ENCODE measurements at places on chromosomes 2 and 18.

- no peak for DNase-seq
Observed at GRCh38 chr18:35029770-35030169, 11.4 kb upstream of the MAPRE2 start.

DNA sequence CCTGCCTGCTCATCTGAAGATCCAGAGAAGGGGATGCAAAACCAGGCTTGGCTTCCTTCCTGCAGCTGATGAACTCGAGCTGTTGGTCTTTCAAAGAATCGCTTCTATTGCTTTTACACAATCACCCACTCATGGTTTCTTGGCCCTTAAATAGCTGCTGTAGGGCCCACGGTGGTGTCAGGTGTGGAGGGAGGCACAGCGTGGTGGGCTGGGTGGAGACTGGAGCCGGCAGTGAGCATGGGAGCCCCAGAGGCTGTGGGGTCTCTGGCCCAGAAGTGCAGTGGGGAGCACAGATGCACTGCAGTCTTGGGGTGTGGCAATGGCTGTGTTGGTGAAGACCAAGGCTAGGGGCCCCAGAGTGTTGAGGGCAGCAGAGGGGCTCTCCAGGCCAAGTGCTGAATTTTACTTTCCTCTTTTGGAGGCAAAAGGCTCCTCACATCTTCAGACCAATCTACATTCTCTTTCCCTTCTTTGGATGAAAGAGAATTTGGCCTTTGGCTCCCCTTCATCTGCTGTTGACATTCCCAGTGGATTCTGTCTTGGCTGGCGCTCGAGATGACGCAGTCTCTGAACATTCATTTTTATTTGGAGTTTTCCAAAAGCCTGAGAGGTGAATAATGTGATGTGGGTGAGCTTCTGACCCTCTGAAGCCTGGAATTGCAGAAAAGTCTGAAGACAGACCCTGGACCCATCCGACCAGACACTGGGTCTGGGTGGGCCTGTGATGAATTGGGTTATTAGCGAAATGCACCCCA, 70.1 kb upstream of the ASB18 start:
- no peak for DNase-seq

DNA sequence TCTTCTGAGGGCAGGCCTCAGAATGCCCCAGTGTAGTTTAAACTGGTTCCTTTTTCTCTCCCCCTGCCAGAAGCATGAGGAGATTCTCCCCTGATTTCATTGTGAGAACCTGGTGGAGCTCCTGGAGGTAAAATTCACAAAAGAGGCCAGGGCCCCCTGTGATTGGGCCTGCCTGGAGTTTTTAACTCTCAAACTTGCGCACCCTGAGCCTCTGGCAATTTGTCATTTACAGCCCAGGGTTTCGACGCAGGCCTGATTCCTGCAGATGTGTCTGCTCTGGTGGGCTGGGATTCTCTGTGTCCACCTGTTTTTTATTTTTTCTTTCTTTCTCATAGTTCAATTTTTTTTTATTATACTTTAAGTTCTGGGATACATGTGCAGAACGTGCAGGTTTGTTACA, 157.9 kb downstream of the ASB1 start:
- DNase-seq, result no peak

DNA sequence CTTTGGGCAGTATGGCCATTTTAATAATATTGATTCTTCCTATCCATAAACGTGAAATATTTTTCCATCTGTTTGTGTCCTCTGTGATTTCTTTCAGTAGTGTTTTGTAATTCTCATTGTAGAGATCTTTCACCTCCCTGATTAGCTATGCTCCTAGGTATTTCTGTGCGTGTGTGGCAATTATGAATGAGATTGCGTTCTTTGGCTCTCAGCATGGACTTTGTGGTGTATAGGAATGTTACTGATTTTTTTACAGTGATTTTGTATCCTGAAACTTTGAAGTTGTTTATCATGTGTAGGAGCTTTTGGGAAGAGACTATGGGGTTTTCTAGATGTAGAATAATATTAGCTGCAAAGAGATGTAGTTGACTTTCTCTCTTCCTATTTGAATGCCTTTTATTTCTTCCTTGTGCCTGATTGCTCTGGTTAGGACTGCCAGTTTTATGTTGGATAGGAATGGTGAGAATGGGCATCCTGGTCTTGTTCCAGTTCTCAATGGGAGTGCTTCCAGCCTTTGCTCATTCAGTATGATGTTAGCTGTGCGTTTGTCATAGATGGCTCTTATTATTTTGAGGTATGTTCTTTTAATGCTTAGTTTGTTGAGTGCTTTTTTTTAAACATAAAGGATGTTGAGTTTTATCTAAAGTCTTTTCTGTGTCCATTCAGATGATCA, 27.0 kb upstream of the THUMPD2 start:
- no peak for DNase-seq

DNA sequence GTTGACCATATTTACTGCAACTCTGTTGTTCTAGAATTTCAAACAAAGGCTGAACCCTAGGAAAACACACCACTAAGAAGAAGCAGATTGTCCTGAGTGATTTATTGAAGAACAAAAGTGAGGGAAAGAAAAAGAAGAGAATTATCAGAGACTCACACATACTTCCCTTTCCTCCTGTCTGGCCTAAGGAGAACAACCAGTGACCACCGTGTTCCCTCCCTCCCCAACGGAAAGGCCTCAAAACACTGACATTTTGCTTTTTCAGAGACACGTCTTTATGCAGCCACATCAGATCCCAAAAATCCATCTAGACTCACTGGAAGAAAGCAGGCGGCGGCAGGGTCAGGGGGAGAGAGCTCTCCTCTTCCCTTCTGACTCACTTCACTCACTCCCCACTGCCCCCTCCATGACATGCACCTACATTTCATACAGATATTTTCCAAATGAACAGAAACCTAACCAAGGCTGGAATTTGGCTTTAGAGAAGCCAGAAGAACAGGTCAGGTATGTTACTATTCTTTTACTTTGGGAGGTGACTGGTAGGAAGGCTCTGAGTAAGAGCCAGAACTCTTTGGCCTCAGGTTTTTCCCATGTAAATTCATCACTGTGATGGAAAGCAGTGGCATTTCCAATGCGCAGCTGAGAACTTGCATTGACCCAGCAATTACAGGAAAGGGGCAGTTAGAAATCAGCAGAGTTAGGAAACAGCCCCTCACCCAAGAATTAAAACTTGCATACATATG, 169.9 kb downstream of the BCL11A start:
- DNase-seq, result no peak

DNA sequence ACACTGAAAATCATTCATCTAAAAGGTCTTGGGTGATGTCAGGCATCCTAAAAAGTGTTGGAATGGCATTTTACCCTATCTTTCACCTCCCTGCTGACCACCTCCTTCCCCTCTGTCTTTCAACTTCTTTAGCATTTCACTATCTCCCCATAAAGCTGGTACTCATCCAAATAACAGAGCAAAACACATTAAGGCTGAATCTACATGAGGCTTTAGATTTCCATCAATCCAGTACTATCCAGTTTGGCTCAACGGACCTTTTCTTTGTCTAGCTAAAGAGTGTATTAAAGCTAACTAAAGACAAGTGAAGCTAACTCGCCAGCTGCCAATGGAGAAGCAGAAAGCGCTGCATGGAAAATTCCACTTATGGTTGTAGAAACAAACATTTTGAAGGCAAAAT, 122.5 kb upstream of the NCKAP5 start:
- DNase-seq, result no peak

GRCh38 chr2:19559596-19560240, 201.3 kb upstream of the OSR1 start:
- DNase-seq, result no peak

- DNase-seq, result no peak
Observed at GRCh38 chr18:26697186-26697884, 149.0 kb upstream of the KCTD1 start.

GRCh38 chr2:101518578-101519492, 43.9 kb upstream of the RFX8 start:
- DNase-seq, result no peak

DNA sequence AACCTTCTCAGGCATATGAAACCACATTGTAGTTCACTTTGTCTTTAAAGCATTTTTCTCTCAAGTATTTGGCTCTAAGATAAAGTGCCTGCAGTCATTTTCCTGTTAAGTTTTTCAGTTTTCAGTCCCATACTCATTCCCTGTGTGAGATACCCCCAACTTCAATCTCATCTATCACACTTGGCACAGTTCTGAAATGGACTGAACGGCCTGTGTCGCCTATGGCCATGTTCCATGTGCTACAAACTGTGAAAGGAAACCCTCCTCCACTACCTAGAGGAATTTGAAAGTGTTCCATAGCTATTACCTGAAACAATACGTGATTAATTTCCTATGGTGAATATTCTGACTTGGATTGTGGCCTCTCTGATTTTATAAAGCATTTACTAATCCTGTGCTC, 319.1 kb downstream of the CTNNA2 start:
- no peak for DNase-seq

- no peak for DNase-seq
Observed at GRCh38 chr2:133054297-133054696, 384.3 kb upstream of the LYPD1 start.

- DNase-seq, result no peak
Observed at GRCh38 chr2:10548626-10549025, 100.5 kb upstream of the ODC1 start.

DNA sequence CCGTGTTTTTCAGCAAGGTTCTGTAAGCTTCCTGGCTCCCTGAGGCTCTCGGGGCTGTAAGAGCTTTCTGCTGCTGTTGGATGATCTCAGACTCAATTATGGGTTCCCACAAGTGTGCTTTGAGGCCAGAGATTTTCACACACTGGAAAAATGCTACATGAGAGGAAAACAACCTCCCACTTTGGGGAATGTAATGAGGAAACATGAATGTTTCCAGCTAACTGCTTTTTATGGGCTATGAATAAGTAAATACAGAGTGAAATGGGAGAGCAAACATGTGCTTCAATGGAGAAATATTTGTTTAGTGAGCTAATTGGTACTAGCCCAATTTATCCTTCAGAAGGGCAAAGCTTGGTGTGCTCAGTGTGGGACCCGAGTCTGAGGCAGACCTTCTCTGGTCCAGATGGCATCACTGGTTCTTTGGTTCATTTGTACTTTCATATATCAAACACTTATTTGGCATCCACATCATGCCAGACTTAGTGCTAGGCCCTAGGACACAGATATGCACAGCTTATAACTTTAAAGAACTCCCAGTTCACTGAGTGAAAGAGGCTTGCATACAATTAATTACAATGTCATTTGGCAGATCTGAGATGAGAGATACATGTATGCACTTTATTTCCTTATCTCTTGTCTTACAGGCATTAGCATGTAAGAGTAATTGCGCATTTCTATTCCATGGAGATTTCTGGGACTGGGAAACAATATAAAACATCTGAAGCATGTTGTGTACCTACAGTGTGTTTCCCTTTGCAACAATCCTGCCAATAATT, 248.8 kb downstream of the RDH14 start:
- no peak for DNase-seq

DNA sequence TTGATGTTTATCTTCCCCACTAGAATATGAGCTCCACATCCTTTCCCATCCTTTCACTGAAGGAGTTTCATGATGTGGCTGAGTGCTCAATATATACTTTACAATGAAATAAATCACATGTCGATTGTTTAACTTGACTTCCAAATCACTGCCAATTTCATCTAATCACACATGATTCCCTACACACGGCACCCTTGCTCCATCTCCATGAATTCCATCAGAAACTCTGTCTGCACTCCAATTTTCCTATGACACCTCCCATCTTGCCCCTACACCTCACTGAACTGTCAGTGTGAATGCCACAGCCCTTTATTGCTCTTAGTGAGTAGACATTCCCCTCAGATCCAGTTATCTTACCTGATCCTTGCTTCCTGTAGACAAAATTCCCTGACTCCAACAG, 366.0 kb downstream of the CMPK2 start:
- no peak for DNase-seq

GRCh38 chr2:237096201-237096600, 10.5 kb downstream of the COPS8 start:
- no peak for DNase-seq

GRCh38 chr2:67389286-67389685, 7.8 kb upstream of the ETAA1 start:
- DNase-seq, result no peak

GRCh38 chr2:25557179-25558036, 116.0 kb downstream of the DTNB start:
- no peak for DNase-seq

- no peak for DNase-seq
Observed at GRCh38 chr2:53785366-53785765, 1.4 kb downstream of the ASB3 start.

- DNase-seq, result no peak
Observed at GRCh38 chr2:715854-716560, 38.8 kb upstream of the TMEM18 start.

DNA sequence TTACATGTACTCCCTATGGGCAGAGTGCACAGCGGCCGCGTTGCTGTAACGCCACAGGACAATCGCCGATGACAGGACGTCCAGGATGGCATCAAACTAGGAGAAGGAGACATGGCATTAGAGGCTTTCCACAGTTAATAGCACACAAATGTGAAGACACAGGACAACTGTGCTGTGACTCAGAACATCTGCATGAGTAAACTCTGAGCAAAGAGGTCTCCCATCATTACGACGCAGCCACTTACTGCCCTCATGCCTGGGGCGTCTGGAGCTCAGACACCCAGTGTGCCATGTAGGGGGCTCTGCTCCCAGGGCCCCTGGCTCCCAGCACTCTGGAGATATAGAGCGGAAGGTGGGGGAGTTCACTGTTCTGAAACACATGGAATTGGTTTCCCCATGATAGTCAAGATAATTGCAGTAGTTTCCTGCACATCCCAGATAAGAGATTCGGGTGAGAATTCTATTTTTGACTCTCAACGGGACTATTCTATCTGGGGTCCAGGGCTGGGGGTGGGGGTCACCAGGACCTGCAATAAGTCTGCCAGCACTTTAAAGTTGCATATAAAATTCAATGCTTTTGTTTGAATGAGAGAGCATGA, 168.1 kb downstream of the TMEM163 start:
- DNase-seq, result no peak

DNA sequence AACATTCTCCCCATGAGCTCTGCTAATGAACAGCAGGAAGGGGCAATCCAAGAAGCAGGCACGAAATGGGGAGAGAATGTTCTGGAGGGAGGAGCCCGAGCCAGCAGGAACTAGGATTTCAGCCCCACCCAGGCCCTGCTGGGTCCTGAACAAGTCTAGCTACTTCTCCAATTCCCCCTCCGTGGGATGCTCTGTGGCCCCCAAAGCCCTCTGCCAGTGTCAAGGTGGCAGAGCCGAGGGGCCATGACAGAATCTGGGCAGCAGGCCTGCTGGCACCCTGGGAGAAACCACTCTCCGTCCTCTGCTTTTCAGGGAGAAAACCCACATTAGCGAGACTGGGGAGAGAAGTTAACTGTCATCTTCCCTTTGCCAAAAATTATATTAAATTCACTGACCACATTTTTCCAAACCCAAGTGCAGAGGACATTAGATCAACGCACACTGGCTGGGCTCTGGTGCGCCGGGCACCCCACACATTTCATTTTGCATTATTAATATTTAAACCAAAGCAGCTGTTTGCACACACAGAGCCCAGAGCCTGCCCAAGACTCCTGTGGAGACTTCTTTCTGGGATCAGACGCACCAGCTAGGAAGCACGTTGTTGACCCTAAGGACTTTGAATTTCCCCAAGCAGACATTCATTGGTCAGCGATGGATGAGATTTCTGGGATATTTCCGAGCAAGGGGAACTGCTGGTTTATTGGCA, 80.2 kb upstream of the PKDCC start:
- DNase-seq, result no peak

- DNase-seq, result no peak
Observed at GRCh38 chr18:3219631-3220335, at the start of gene MYOM1. Gene MYOM1 (minus strand): TSS chr18:3219968. CDS start chr18:3215223, 4,745 bp downstream.

- DNase-seq, result no peak
Observed at GRCh38 chr2:118223511-118223991, 135.3 kb downstream of the INSIG2 start.

Measured in activated T-cell treated with anti-CD3 and anti-CD28 coated beads for 1 hour (primary cell).